ENCODE measurements at places on chromosomes 5 and 9.

- no peak for DNase-seq
Observed at GRCh38 chr5:88090506-88090905, 178.1 kb downstream of the TMEM161B start.

GRCh38 chr5:57887851-57888621 is 405.4 kb upstream of the ACTBL2 start:
- no peak for DNase-seq

GRCh38 chr9:94031380-94031779 is 52.9 kb upstream of the PTPDC1 start:
- no peak for DNase-seq

- no peak for DNase-seq
Observed at GRCh38 chr5:67095346-67096171, 101.0 kb downstream of the CD180 start.

DNA sequence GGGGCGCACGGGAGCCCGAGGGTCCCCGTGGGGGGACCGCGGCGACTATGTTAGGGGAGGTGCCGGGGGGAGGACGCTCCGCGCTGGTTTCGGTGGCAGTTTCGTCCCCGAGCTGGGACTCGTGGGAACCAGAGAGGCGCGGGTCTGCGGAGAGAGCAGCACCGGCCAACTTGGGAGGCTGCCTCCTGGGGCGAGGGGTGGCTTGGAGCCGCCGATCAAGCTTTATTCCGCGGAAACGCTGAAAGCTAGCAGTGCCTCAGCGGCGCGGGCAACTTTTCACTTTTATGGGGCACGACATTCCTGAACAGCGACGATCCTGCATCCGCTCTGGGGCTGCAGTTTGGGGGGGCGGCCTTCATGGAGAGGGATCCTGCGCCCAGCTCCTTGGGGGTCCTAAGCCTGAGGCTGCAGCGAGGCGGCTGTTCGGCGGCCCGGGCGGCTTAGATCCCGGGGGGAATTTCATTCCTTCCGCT is 369 bp downstream of the OCLN start:
- DNase-seq, result no peak

DNA sequence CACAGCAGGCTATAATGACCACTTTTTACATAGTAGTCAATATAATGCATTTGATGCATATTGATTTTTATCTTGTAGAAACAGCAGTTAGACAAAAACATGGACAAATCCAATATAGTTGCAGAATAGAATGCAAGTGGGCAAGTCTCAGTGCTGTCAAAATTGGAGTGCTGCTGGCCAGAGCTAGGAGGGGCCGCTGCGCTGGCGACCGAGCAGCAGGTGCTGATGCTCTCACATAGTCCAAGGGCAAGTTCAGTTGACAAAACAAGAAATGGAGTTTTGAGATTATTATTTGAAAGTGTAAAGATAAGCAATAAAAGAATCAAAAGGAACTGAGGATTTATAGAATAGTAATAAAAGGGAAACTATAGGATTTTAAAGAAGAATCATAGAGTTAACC is 60.6 kb upstream of the CDK20 start:
- DNase-seq, result no peak

DNA sequence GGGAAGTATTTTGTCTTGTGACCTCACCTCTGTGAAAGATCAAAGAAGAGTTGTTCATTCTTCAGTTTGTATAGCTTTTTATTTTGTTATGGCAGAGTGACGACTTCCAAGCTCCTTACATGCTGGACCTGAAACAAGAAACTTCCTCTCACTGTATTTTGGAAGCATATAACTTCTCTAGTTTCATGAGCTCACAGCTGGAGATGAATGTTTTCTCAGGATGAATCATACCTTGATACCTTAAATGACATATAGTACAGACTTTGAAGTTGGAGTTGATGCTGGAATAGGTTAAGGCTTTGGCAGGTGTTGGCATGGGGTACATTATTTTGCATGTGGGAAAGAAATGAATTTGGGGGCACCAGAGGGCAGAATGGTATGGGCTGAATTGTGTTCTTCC is 112.5 kb downstream of the SLC25A46 start:
- no peak for DNase-seq

DNA sequence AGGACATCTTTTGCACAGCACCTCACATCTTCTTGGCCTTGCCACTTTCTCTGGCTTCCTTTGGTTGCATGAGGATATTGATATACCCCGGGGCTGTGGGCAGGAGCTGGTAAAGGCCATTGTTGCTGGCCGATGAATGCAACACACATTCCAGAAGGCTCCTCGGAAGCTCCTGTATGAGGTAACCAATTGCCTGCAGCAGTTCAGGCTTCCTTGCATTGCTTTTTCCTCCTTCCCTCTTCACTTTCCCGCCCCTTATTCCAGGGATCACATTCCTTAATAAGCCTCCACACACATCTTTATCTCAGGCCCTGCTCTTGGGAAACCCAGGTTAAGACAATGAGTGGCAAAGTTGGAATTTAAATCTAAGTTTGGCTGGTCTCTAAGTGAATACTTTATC is 505.4 kb upstream of the CLINT1 start:
- DNase-seq, result no peak

Measured in CD4-positive, alpha-beta T cell treated with Interleukin-2 at 100 ng/mL for 4 hours (primary cell).